Hematopoietic multipotent progenitor cell treated with erythropoietin and hydrocortisone succinate and interleukin-3 and kit ligand, for 4 days (in vitro differentiated cells): ENCODE measurements at places on chromosomes 12 and 14.

DNA sequence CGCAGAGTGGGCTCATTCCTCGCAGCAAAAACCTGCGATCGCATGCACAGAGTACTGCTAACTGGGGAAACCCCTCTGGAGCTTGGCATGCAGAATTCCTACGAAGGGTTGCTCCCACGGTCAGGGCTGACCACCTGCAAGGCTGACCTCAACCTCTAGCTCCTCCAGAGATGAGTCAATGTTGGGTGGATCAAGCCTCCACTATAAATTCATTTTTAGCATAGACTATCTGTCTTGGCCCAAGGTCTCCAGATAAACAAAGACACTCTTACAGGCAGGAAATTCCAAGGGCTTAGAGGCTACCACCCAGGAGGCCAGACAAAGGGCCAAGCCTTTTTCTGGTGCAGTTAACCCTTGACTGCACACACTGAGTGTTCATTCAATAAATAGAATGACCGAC is 296.5 kb downstream of the TMEM132D start:
- DNase-seq = no peak

GRCh38 chr14:101034986-101035385 is 131.5 kb upstream of the RTL1 start:
- DNase-seq = no peak

GRCh38 chr14:58488550-58488949 is 61.0 kb downstream of the KIAA0586 start:
- peak; percentile 11 for DNase-seq

- DNase-seq = peak; percentile 75
Measured at GRCh38 chr12:84874125-84874824, 38.3 kb downstream of the SLC6A15 start.

DNA sequence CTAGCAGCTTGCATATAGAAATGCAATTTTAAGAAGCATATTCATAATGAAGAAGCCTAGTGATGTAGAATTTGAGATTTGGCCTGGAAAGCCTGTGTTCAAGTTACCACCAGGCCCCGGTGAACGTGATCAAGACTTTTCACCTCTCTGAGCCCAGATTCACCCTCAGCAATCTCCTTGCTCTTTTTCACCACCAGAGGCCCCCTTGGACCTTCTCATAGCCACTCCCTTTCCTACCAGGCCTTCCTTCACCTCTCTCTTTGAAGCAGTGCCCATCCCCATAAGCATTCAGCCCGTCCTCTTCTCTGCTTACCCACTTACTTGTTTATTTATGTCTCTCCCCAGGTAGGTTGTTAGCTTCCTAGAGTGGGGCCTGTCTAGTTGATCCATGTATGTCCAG is 1280.9 kb downstream of the AACS start:
- peak; percentile 1 for DNase-seq

GRCh38 chr12:93663006-93663728 is 14.0 kb upstream of the CRADD start:
- no peak for DNase-seq

DNA sequence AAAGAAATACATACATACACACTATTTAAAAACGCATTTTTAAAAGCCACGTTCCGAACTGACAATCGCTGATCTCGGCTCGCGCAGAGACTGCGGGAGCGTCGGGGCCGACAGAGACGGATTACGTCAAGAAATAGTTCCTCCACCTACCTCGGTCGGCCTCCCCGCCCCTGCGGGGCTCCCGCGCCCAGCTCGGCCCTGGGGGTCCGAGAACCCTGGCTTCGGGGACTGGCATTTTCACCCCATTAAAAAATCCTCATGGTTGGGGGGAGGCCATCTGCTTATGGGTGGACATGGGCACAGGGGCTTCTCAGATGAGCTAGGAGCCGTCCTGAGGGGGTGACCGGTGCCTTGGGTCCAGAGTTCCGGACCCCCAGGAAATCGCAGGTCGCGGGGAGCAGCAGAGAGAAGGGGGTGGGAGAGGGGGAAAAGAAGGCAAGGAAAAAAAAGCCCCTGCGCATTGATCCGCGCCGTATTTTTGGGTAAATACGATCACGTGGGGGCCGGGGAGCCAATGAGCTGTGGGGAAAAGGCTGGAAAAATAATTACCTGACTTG is 324 bp upstream of the HOXC9 start:
- DNase-seq = no peak

DNA sequence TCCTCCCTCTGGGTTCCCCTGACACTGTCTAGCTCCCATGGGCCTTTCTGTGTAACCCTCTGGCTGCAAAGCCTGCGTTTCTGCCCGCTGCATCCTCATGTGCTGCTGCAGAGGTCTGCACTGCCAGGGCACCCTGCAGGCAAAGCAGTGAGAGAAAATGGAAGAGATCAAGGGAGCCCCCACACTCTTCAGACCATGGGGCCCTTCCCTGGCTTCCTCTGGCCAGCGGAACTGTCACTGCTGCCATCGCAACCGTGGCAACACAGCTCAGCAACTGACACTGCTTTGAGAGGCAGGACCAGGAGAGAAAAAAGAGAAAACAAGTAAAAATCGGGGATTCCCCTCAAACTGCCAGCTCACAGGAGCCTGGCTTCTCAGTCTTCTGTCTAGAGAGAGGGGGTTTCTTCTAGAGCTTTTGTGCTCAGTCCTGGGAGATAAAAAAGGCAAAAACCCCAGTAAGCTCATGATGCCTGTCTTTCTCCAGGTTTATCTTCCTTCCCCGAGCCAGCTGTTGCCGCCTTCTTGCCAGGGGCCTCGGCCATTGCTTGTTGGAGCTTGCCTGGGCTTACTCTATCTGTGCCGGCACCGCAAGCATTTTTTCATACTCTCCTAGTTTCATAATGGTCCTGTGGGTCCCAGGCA is 38.9 kb downstream of the C14orf132 start:
- DNase-seq = no peak

- DNase-seq = peak; percentile 66
Measured at GRCh38 chr12:65655074-65655493, 169.2 kb upstream of the HMGA2 start.

GRCh38 chr12:115572440-115572839 is 705.1 kb downstream of the MED13L start:
- DNase-seq = peak; percentile 1

GRCh38 chr12:109968801-109969200 is 27.4 kb downstream of the GIT2 start:
- DNase-seq = no peak

- peak; percentile 32 for DNase-seq
Measured at GRCh38 chr12:119828300-119828699, 48.8 kb downstream of the CIT start.

GRCh38 chr14:24713404-24713803 is 79.4 kb upstream of the GZMB start:
- DNase-seq = no peak

DNA sequence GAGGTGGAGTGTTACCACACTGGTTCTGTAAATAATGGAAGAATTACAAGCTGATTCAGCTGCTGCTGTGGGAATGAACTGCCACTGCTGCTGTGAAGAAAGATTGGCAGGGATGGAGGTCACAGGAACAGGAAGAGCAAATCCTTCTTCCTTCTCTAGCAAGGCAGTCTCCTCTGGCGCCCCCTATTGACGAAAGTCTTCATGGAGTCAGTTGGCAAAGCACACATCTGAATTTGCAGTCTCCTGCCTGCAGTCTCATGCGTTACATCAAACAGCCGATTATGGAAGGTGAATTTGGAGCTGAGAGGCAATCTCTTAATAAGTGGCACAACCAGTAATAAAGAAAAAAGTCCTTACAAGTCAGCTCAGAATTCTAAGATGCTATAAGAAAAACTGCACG is 106.0 kb upstream of the TMTC1 start:
- peak; percentile 49 for DNase-seq

GRCh38 chr12:62598846-62599245 is 132.2 kb downstream of the MON2 start:
- DNase-seq = no peak

DNA sequence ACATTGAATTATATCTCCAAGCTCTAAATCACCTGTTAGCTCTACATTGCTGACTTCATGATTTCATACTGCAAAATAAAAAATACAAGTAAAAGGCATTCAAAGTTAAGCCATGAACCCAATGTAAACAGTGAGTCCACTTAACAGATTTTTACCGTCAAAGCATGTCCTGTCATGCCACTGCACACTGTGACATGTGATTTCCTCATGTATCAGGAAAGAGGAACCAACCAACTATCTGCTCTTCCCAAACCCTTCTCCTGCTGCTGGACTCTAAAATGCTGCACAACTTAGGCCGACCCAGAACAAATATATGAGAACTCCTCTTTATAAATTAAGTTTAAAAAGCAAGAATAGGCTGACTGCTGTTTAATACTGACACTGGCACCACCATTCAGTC is 37.5 kb downstream of the TM7SF3 start:
- DNase-seq = peak; percentile 41

- DNase-seq = peak; percentile 85
Measured at GRCh38 chr14:104689109-104689880, at the start of gene INF2. INF2 (plus strand) TSS chr14:104689618; CDS start chr14:104701366, 11,748 bp downstream.

DNA sequence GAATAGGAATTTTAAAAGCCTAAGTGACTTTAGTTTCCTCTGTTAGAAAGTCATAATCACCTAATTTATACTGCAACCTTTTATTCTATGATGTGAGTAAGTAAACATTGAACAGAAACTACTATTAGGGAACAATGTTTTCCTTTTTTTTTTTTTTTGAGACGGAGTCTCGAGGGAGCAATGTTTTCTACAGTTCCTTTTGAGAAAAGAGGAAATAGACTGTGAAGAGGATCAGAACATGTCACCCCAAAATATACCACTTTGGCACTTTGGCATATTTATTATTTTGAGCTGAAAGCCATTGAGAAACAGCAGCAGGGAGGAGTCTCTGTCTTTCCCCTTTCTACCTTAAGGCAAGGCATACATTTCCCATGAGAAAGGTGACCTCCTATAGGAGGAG is 162.7 kb upstream of the CNOT2 start:
- no peak for DNase-seq

DNA sequence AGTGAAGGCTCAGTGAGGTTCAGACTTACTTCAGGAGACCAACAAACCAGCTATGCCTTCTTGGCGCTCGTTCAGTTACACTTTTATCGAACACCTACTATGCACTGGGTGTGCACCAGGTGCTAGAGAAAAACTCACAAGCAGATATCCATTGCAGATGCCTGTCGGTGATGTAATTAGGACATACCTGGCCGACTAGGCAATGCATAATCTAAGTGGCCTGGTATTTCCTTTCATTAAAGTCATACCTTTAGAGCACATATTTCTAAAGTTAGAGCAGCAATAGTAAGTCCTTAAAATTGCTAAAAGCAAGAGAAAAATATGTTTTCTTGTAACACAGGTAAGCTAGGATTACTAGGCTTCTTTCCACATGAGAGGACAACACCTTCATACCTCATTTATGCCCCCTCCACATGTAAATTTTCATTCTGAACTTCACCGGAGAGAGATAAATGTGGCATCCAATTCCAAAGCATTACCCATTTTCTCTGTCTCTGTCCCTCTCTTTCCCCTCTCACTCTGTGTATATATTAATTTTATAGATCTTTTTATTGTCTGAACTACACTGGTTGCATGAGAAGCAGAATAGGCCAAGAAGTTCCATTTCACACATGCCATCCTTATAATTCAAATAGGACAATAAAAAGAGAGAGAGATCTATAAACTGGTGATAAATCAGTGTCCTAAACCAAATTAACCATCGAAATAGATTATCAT is 242.2 kb downstream of the SPTSSA start:
- DNase-seq = no peak

DNA sequence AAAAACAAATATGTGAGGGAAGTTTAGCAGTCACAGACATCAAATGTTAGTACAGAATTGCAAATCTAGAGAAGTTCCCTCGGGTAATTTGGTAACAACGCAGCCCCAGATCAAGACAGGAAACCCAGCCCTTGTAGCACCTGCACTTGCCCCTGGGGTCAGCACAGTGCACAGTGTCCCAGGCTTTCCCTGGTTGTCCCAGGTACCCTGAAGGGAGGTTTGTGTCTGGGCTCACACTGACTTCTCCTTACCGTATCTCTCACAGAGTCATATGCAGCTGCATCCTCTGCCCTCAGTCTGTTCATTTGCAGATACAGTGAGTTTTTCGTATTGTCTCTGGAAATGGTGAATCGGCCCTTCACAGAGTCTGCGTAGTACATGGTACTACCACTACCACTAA is 528.9 kb downstream of the TMEM121 start:
- DNase-seq = peak; percentile 6

GRCh38 chr14:95531473-95531872 is 3.4 kb upstream of the GLRX5 start:
- DNase-seq = no peak

- DNase-seq = peak; percentile 70
Measured at GRCh38 chr12:108667349-108667748, 33.7 kb upstream of the SELPLG start.

DNA sequence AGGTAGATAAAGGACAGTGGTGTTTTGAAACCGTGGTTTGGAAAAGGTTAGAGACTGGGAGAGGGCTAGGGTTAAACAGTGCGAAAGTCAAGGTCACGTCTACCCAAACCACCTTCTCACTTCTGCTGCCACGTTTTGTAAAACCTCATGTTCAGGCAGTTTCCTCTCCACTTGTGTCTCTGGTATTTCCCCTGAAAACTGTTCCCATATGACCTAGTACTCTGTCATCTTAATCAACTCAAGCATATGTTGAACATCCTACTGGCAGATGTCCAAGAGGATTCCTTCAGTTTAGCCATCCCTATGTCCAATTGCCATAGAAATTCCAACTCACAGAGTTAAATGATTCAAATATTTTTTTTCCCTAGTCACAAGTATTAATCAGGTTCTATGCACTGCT is 17.4 kb downstream of the CLEC4C start:
- DNase-seq = no peak

DNA sequence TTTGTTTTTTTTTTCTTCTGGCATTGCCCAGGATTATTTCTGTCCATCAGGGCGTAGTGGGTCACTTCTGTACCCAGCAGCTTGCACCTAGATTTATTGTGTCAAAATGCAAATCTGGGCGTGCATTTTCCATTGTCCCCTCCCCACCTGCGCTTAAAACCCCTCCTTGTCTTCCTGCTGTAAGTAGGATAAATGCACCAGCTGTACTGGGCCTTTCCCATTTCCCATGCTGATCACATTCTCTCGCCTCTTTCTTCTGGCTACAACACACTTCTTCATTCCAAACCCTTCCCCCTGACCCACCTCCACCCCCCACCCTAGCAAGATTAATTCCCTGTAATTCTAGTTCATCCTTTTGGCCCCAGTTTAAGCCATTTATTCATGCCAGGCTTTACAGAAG is 128.0 kb downstream of the ETV6 start:
- DNase-seq = no peak

DNA sequence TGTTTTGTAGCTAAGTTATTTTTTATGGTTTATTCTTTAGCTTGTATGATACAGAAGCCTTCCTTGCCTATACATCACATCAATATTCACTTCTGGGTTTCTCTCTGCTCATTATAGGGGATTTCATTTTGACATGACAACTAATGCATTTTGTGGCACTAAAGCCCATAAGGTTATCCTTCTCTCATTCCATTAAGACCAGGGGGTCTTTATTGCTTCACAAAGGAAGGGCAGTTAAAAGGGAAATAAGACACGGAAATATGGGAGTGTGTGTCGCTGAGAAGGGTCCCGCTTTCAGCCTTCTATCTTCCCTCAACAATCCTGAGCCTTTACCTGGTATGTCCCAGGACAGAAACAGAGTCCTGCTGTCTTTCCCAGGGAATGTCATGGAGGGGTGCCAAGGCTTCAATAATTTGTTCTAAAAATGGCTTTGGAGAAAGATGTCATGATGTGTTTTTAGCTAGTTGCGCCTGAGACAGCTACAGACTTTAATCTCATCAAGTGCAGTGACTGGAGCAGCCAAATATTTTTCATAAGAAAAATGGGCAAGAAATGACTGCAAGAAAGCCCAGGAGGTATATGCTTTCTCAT is 1145.4 kb upstream of the TMEM132C start:
- DNase-seq = no peak
